ENCODE measurements at places on chromosomes 13 and 19. TPM values are rescaled to one million over a fixed set of nuclear protein-coding genes. Genes with fewer than 3 reads are reported as not detected.

The PRSS57 gene
- total RNA-seq, result not detected

- no peak for DNase-seq
Observed at GRCh38 chr19:30646806-30647205, 274.6 kb downstream of the ZNF536 start.

DNA sequence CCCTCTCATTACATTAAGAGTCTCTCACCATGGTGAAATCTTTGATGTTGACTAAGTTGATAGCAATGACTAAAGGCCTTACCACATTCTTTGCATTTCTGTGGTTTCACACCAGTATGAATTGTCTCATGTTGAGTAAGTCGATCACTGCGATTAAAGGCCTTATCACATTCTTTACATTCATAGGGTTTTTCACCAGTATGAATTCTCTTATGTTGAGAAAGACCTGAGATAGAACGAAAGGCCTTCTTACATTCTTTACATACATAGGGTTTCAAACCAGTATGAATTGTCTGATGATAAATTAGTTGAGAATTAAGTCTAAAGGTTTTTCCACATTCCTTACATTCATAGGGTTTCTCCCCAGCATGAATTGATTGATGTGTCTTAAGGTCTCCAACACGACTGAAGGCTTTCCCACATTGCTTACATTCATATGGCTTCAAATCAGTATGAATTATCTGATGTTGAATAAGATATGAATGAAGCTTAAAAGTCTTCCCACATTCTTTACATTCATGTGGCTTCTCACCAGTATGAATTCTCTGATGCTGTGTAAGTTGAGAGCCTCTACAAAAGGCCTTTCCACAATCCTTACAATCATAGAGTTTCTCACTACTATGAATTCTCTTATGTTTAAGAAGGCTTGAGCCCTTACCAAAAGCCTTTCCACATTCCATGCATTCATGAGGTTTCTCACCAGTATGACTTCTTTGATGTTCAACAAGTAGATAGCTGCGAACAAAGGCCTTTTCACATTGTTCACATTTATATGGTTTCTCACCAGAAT, 45.6 kb downstream of the ZNF283 start:
- no peak for DNase-seq

The ZNF534 gene
- total RNA-seq, result not detected

GRCh38 chr19:50489461-50490011, 12.9 kb upstream of the GARIN5A start:
- DNase-seq, result no peak

DNA sequence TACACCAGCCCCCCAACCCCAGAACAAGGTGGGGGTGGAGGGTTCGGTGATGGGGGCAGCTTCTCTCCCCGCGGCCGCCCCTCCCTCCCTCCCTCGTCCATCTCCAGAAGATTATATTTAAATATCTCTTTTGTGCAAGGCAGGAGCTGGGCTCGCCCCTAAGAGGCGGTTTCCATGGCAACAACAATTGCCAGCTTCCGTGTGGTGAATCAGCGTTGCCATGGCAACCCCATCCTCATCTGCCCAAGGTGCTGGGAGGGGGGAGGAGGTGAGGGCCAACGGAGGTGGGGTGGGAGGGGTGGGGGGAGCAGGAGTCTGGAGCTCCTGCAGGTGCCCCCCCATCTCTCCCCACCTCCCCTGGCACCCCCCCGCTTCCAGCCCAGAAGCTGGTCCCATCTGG, 46.4 kb downstream of the CELF5 start:
- DNase-seq, result peak; percentile 23

- DNase-seq, result no peak
Observed at GRCh38 chr13:85742355-85742754, 56.9 kb downstream of the SLITRK6 start.

DNA sequence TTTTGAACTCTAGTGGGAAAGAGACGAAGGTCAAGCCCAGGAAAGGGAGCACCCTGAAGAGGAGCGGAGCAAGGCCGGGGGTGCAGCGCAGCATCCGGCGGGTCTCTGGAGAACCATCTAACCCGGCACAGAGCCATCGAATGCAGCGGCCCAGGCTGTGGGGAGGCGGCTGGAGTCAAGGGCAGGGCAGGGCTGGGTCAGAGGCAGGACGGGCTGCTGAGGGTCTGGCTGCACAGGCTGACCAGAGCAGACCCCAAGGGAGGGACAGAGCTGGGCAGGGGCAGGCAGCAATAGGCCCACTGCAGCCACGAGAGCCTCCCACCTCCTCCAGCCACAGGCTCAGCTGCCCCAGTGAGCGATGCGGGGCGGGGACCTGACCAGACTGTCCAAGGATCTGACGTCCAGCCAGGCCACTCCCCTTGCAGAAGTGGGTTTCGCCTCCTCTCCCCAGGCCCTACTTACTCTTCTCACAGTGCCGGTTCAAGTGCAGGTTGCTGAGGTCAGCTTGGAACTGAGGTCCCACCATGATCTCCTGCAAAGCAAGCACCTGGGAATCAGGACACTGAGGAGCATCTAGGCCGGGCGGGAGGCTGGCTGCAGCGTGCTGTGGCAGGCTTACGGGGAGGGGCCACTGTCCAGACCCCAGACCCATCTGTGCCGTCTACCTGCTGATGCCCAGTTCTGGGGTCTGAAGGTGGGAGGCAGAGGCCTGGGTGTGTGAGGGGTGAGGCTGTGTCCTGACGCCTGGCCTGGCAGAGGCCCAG, 19.2 kb downstream of the MIER2 start:
- no peak for DNase-seq

The VMAC gene
- total RNA-seq, result 8.9 TPM

GRCh38 chr13:35769812-35770211, 293.3 kb upstream of the MAB21L1 start:
- DNase-seq, result no peak

The PRR12 gene
- total RNA-seq, result 38.8 TPM

GRCh38 chr19:44785993-44786392, 8.3 kb downstream of the CBLC start:
- no peak for DNase-seq

GRCh38 chr19:33878910-33879810, 82.5 kb downstream of the KCTD15 start:
- DNase-seq, result no peak

GRCh38 chr13:106417467-106418110, 117.9 kb downstream of the EFNB2 start:
- DNase-seq, result no peak

- DNase-seq, result no peak
Observed at GRCh38 chr13:43698758-43699157, 88.0 kb downstream of the ENOX1 start.

DNA sequence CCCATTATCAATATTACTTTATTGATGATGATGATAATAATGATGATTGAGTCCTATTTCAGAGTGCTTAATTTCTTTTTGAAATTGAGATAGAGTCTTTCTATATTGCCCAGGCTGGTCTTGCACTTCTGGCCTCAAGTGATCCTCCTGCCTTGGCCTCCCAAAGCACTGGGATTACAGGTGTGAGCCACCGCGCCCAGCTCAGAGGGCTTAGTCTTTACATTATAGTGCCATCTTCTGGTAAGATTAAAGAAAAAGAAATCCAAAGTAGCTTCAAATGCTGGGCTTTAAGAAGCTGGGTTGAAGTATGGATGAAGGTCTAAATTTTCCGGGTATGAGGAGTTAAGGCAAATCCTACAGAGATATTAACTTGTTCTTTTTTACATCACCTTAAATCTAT, 3.4 kb upstream of the ZNF333 start:
- no peak for DNase-seq

The UBA52 gene
- 1,465 TPM for total RNA-seq

DNA sequence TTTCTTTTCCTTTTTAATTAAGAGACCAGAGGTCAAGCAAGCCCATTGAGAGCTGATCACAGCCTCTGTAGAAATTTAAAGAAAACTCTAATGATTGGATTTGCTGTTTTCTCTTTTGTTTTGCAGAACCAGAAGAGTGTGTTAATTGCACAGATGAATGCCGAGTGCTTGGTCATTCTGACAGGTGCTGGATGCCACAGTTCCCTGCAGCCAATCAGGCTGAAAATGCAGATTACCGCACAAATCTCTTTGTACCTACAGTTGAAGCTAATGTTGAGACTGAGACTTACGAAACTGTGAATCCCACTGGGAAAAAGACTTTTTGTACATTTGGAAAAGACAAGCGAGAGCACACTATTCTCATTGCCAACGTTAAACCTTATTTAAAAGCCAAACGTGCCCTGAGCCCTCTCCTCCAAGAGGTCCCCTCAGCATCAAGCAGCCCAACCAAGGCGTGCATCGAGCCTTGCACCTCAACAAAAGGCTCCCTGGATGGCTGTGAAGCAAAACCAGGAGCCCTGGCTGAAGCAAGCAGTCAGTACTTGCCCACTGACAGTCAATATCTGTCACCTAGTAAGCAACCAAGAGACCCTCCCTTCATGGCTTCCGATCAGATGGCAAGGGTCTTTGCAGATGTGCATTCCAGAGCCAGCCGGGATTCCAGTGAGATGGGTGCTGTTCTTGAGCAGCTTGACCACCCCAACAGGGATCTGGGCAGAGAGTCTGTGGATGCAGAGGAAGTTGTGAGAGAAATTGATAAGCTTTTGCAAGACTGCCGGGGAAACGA, 93.1 kb downstream of the PCDH17 start:
- DNase-seq, result no peak

DNA sequence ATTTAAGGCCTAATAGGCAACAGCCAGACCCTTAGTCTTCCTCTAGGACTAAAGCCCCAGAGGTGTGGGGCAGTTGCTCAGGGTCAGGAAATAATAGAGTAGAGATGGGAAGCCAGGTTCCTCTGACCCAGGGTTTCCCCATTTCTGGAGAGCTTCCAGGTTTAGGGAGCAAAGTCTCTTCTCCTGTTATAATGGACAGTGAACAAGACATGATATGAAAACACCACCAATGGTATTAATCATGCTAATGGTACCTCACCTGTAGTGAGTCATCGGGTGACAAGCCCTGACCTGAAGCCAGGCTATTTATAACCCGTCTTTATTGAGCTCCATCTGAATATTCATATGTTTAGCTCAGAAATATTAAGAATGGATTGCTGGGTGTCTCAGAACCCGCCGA, 24.6 kb downstream of the BICRA start:
- DNase-seq, result no peak

The TTYH1 gene
- 10.4 TPM for total RNA-seq

- DNase-seq, result no peak
Observed at GRCh38 chr13:26584713-26585112, 27.2 kb downstream of the WASF3 start.

The FGF21 gene
- total RNA-seq, result not detected

The MTRF1 gene
- 10.1 TPM for total RNA-seq

- DNase-seq, result no peak
Observed at GRCh38 chr13:38301236-38301635, 48.4 kb upstream of the UFM1 start.

The AMER2 gene
- 1.5 TPM for total RNA-seq

The CNMD gene
- 1.8 TPM for total RNA-seq

DNA sequence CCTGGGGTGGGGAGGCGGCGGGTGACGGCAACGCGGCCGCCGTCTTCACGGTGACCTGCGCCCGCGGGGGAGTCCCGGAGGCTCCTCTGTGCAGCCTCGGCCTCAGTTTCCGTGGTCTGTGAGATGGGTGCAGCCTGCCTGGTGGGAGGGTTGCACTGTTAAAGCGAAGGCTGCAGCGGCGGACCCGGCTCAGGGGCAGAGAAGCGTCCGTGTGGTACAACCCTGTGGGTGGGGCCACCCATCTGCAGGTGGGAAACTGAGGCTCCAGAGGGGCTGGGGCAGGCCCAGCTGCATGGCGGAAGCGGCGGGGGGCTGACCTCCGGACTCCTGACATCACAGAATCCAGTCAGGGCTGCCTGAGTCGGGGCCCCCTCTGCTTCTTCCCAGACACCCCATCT, 481 bp downstream of the FGF22 start:
- DNase-seq, result no peak

- DNase-seq, result no peak
Observed at GRCh38 chr13:63731896-63732295, 2316.2 kb upstream of the PCDH20 start.

All from endothelial cell (in vitro differentiated cells).